ENCODE measurements at places on chromosomes 6 and 20.

GRCh38 chr6:124400261-124400999 lies 561.8 kb upstream of the RNF217 start:
- no peak for DNase-seq

DNA sequence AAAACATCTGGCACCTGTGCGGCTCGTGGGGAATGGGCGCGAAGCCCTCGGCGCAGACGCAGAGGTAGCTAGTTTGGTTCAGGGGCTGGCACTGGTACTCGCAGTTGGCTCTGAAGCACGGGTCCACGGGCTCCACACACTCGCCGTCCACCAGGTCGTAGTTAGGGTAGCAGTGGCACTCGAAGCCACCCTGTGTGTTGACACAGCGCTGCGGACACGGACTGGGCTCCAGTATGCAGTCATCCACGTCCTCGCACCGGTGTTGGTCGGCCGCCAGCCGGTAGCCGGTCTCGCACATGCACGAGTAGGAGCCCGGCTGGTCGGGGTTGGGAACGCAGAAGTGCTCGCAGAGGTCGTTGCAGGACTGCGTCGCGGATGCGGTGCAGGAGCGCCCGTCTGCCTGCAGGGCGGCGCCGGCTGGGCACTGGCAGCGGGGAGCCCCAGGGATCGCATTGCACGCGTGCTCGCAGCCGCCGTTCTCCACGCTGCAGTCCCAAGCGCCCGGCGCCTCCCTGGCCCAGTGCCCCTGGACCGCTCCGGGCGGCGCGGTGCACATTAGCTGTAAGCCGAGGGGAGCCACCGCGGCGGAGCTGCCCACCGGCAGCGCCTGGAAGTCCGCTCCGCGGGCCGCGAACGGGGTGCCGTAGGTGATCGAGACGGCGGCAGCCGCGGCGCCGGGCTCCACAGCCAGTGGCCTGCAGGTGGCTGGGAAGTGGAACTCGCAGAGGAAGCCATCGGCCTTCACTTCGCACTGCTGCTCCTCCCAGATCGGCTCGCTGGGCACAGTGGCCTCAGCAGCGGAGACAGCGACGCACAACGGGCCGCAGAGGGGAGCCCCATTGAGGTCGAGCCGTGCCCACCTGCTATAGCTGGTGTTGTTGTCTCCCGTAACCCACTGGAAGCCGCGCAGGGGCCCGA lies 930 bp downstream of the THBD start:
- no peak for DNase-seq

GRCh38 chr6:149046822-149047246 lies 270.7 kb upstream of the TAB2 start:
- DNase-seq: no peak

DNA sequence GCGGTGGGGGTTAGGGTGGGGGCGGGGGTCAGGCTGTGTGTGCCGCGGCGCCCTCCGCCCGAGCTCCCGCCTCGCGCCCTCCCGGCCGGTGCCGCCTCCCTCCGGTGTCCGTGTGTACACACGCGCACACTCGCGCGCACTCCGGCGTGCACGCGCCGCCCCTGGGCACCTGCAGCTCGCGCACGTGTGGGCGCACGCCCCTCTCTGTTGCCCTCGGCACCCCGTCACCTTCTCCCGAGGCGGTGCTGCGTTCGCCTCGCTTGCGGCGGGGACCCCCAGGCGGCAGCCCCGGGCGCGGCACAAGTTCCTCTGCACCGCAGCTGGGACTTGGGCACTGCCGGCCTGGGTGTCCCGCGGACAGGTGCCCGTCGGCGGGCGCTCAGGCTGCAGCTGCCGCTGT lies 525 bp downstream of the MACROD2 start:
- DNase-seq: no peak

DNA sequence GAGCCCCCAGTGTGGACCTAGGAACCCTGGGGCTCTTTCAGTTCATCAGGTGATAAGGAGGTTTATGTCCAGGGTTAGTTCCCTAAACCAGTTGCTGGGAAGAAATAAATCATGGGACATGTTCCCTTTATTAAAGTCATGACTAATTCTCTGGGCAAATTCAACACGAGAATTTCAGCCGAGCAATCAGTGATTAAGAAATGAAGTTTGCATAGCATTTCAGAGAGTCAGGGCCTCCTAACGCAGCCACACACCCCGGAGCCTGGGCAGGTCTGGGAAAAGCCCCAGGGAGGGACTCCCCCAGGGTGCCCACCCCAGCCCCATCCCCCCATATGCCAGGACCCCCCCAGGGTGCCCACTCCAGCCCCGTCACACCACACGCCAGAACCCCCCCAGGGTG lies 20.1 kb downstream of the SLCO4A1 start:
- no peak for DNase-seq

DNA sequence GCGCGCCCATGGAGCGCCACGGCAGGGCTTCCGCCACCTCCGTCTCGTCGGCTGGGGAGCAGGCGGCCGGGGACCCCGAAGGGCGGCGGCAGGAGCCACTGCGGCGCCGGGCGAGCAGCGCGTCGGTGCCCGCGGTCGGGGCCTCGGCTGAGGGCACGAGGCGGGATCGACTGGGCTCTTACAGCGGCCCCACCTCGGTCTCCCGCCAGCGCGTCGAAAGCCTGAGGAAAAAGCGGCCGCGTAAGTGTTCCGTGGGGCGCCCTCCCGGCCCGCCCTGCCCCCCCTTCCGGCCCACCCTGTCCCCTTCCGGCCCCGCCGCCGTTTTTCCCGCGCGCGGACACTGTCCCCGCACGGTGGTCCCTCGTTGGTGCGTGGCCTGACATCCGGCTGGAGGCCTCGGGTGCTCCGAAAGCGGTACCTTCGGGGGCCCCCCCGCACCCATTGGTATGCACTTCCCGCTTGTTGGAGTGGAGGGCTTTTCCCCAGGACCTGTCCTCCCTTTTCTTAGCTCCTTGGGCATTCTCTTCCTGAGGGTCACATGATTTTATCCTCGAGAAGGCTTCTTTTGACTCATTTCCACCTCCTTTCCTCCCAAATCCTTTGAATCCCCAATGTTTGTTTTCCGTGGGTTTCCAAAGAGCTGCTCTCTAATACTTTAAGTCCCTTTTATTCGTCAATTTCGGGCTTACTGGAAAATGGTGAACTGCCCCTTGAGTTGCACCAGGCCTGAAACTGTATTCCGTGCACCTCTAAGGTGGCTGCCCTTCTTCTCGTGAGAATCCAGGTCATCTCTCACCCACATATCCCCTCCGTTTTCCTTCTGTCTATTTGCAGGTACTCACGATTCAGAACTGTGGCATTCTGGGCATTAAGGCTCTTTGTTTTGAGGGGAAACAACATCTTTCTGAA lies 556 bp downstream of the PANK2 start:
- DNase-seq: no peak

GRCh38 chr20:64039293-64040160 lies 3.5 kb downstream of the C20orf204 start:
- no peak for DNase-seq

DNA sequence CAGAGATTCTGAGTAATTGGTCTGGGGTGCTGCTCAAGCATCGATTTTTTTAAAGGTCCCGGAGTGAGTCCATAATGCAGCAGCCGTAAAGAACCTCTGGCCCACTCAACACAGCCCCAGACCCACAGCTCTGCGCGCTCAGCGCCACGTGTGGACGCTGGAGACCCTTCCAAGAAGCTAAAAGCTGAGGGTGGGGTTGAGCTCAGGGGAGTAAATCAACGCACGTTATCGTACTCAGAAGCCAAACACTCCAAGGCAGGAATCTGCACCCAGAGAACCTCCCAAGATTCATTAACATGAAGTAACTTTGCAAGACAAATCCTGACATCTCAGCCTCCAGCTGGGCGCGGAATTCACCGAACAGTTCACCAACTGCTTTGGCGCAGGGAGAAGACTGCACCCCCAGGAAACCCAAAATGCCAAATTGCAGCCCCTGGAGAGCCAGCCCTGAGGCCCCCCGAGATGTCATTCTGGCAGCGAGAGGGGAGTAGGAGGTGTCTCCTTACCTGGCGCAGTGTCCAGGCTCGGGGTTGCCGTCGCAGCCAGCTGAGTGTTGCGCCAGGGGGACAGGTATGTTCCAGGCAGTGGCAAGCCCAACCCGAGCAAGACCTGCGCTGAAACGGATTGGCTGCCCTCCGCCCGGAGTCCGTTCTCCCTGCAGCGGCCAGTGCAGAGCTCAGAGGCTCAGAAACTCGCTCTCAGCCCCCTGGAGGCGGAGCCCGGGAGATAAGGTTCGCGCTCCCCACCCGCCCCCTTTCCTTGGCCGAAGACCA lies at the start of gene COL21A1:
Gene COL21A1, minus strand, starts transcription at position 700 of the 773 bp plus-strand sequence. CDS start 64,962 bp downstream, outside the sequence.
- no peak for DNase-seq

DNA sequence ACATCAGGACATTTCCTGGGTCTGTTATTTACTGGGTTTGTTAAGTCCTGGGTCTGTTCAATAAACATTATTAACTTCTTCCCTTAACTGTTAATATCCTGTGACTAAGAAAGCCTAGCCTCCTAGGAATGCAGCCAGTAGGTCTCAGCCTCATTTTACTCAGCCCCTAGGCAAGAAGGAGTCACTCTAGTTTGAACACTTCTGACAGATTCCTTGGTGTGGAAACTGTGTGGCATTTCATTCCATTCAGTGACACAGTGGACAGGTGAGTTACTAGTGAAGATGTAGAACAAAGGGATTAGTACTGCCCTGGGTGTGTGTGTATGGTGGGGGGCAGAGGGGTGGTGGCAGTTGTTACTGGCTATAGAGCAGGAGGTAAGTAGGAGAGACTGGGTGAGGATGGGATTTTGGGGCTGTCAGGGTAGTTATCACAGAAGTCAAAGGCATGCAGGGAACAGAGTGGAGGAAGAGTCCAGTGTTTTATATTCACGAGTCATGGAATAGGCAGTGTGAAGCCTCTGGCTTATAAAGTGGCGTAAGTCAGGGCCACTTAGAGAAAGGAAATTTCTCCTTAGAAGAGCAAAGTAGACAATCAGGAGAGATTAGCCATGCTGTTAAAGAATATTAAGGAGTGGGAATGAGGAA lies 28.4 kb downstream of the RNF182 start:
- no peak for DNase-seq

- DNase-seq: no peak
Observed at GRCh38 chr20:56826705-56827665, 197.9 kb downstream of the TFAP2C start.

DNA sequence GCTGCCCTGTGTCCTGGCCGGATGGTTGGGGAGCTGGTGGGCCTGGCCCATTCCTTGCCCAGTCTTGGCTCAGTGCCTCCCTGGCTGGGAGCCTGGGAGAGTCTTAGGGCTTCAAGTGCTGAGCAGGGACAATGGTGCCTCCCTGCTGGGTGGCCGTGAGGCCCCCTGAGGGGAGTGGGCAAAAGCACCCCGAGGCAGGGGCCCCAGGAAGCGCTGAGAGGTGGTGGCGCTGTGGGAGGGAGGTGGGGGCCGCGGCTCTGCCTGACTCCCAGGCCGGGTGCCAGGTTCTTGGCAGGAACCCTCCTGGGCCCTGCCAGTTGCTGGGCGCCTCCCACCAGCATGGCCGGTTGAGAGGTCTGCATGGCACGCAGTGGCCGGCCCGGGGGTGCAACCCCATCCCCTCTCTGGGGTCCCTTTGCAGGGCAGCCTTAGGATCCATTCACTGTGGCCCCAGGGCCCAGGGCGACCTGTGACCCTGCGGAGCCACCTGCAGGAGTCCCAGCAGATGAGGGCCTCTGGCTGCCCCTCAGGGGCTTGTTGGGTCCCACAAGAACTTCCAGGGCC lies 9.2 kb upstream of the RPS21 start:
- DNase-seq: no peak

- DNase-seq: no peak
Observed at GRCh38 chr20:35200267-35200666, 26.2 kb upstream of the MMP24 start.

DNA sequence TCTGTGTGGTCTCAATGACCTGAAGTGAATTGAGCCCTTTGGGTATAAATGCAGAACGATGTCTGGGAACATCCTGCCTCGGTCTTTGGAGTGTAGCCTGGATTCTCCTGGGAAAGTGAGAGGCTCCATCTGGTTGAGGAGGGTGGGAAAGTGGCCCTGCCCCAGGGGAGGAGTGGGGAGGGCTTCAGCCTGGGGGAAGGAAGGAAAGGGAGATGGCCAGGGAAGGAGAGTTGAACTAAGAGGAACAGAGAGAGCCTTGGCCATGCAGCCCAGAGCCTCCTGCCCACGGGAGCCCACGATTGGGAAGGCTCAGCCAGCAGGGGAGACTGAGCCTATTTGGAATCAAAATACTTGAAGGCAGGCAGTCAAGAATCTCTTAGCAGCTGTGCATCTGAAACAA lies 2.3 kb upstream of the EPB41L1 start:
- DNase-seq: no peak

DNA sequence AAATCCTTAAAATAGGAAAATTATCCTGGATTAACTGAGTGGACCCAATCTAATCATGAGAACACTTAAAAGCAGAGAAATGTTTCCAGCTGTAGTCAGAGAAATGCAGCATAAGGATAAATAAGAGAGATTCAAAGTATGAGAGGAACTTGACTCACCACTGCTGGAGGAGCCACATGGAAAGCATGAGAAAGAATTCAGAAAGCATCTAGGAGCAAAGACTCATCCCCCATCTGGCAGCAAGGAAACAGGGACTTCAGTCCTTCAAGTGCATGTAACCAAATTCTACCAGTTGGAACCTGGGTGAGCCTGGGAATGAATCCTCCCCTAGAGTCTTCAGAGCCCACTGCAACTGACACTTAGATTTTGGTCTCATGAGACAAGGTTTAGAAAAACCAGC lies 33.7 kb downstream of the RNF146 start:
- DNase-seq: no peak
